ENCODE measurements at places on chromosomes 16 and 17.
A peak's percentile ranks its signal among the peaks of the same experiment; 100 is the strongest.

DNA sequence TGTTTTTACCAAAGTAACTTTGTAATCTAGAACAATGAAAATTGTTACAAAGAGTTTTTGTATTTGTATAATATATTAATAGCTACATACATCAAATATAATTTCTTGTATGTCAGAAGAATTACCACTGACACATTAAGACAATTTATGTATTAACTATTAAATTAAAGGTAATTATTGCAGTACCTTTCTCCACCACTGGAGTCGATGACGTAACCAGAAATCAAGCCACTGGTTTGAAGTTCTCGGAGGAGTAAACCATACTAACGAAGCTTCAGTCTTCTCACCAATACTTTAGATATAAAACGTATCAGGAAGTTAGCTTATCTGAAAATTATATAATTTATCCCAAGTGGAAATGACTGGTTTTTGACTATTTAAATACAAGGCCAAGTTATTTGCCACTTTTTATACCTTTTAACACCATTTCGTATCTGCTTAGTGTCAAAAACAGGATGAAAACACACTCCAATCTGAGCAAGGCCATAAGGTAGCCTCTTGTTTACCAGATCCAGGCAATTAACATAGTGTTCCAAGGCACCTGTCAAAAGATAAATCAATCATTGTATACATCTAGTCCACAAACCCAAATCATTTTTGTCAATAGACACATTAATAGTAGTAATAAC, 4.3 kb downstream of the POLG2 start:
- DNase-seq: no peak

DNA sequence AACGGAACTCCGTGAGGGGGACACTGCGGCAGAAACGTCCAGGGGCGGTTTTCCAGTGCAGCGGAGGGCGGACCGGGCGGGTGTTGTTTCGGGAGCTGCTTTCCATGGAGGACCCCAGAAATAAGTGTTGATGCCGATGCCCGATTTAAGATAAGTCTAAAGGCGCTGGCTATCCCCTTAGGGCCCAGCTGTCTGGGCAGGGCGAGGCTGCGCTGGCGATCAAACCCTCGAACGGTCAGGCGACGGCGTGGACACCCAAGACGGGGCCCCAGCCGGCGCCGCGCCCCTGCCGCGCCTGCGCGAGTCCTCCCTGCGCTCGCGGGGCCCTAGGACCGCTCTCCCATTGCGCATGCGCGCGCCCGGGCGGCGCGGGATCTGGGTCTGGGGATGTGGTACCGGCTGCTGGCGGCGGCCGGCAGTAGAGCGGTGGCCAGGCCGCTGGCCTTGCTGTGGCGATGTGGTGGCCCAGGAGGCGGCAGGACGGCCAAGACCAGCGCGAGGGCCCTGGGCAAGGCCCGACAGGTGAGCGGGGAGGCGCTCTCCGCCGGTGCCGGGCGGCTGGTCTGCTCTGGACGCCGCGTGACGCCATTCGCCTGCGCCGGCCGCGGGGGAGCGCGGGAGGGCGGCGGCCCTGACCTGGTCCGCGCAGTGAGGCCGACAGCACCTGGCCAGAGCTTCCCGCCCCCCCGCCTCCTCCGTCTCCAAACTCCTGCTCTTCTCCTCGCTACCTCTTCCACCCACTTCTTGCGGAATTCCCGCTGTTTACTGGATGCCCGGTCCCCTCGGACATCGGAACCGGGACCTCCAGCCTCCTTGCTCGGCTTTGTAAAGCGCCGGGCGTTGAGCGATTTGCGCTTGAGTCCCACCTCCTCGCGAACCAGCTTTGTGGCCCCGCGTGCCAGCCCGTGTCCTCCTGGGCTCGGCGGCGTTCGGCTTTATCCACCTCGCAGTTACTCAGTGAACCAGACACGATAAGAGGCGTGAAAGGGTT, 24.0 kb downstream of the DEF8 start:
- DNase-seq: peak; percentile 85

DNA sequence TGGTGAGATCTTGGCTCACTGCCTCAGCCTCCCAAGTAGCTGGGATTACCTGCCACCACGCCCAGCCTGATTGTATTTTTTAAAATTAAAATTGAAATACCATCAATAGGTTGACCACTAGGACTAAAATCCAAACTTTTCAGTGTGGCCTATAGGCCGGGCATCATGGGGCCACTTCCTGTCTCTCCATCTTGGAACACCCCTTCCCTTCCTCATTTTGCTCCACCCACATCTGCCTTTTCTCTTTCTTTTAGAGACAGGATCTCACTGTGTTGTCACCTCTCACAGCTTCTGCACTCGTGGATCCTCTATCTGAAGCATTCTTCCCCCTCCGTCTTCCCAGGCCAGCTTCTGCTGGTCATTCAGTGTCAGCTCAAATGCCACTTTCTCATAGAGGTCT, 57.0 kb downstream of the BMERB1 start:
- DNase-seq: no peak

GRCh38 chr16:68421076-68421475, 27.2 kb downstream of the SMPD3 start:
- DNase-seq: no peak

DNA sequence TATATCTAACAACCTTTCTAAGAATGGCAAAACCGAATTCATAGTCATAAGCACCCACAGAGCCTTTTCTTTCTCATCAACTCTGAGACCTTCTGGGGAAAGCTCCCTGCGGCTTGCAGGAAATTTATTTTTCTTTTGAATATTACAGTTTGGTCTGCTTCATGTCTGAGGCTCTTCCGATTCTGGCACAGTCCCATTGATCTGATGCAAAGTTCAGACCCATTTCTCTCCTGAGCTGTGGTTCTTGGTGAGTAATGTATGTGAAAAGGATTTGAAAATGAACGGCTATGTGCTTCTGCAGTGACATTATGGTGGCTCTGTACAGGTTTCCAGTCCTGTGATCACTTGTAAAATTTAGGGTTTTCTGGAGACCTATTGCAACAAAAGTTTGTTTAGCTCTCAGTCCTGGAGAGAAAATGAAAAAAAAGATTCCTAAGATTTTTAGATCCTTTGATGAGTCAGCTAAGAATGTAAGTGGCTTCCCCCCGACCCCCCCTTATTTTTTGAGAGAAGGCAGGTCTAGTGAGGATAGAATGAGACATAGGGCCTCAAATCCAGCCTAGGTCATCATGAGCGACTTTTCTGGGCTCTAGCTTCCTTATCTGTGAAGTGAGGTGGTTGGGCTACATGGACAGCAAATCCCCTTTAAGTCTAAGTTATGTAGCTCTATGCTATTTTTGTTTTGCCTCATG, 4.6 kb downstream of the GAN start:
- DNase-seq: peak; percentile 77

DNA sequence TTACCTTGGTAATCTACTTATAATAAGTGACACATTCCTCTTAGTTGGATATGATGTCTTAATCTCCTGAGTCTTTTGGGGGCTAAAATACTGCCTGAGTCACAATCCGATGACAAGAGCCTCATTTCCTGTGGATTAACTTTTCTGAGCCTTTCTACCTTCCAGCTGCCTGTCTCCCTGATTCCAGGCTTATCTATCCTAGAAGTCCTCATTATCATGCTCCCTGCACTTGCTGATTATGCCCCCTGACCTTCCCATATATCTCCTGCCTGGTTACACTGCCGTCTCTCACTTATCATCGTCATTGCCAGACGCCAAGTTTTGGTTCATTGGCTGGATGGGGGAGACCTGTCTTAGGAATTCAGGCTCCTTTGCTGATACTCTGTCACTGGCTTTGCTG, 727.4 kb upstream of the CA10 start:
- no peak for DNase-seq

DNA sequence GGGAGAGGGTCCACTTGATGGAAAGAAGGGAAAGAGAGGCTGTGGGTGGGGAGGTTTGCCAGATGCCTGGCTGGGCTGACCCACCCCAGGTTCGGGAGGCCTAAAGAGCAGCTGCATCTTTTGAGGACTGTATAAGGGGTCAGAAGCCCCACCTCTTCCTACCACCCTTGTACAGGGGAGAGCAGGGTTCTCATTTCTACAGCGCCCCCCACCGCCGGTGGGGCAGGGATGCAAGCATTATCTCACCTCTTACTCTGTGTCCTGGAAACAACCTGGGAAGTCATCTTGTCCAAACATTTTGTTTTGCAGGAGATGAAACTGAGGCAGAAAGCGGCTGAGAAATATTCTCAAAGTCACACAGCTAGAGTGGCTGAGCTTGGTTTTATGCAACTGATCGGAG, 22.5 kb upstream of the CCDC182 start:
- no peak for DNase-seq

GRCh38 chr16:25065899-25066298, 45.6 kb upstream of the LCMT1 start:
- DNase-seq: no peak

DNA sequence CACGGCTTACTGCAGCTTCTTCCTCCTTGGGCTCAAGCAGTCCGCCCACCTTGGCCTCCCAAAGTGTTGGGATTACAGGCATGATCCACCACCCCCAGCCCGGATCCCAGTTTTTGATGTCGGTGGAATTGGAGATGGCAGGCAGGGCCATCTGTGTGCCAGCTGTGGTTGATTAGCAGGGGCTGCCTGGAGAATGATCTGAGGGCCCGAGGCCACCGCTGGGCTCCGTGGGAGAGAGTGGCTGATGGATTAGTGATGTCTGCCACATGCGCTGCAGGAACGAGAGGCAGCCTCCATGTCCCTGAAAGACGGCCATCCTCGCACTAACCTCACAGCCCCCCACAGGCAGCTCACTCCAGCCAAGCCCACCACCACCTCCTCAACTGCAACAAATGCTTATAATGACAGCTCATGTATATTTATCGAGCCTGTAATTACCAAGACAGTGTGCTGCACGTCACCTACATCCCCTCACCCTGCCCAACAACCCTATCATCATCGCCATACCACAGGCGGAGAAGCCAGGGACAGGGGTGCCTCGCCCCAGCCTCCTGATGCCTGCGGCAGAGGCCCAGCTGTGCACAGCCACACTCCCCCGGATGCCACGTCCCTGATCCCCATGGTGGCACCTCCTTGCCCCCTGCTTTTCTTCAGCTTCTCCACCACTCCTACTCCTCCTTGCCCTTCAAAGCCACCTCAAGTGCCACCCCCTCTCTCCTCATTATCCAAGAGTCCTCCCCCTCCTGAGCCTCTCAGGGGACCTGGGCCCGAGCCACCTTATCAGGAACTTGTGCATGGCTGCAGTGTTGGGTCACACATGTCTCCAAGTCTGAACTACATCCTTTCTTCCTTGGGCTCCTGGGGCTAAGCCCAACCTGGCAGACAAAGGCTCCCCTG, 33.2 kb downstream of the ACTG1 start:
- no peak for DNase-seq

DNA sequence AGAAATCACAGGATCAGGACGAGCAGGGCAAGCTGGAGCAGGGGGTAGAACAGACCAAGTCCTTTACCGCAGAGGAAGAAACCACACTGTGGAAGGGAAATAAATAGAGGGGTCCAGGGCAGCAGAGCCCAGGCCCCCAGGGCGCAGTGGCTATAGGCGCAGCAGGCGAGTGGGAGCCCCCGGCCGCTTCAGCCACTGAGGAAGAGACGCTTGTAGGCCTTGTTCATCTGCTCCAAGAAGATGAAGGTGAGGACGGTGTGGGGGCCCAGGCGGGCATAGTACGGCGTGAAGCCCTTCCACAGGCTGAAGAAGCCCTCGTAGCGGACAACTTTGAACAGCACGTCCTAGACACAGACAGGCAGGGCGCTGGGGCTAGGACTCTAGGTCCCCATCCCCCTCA, 2.3 kb downstream of the SLC25A11 start:
- no peak for DNase-seq

GRCh38 chr17:57329380-57330214, 73.3 kb downstream of the MSI2 start:
- peak; percentile 2 for DNase-seq

- peak; percentile 32 for DNase-seq
Measured at GRCh38 chr17:38761612-38762011, 9.1 kb downstream of the PSMB3 start.

DNA sequence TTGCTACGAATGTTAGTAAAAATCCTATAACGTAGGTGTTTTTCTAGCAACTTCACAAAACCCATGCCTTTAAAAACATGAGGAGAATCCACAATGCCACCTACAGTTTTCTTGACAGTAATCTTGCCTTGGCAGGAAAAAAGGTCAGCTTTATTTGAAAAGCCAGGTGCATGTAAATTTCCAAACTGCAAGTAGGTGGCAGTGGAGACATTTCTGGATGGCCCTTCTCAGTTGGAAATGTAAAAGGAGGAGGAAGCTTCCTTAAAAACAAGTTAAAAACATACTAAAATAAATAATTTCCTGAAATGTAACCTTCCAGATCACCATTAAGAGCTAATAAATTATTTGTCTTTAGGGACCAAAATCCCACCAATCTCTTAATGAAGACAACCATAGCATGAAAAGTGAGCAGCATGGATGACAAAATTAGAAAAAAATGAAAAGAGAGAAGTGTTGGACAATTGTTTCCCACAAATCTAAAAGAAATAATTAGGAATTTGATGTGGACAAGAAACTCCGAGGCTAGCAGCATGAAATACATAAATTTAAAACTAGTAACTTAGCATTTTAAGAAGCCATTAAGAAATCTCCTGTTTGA, 152.2 kb downstream of the SNX11 start:
- peak; percentile 45 for DNase-seq

GRCh38 chr17:1720856-1721386, 3.6 kb upstream of the WDR81 start:
- DNase-seq: peak; percentile 56

- DNase-seq: peak; percentile 70
Measured at GRCh38 chr16:57643147-57643874, 14.9 kb downstream of the ADGRG1 start.

GRCh38 chr16:2250652-2251295, 613 bp downstream of the ECI1 start:
- no peak for DNase-seq

- DNase-seq: no peak
Measured at GRCh38 chr17:61775364-61775763, 88.0 kb downstream of the BRIP1 start.

All from IMR-90 (cell line).